ENCODE measurements at places on chromosomes 4 and X. TPM values are rescaled to one million over a fixed set of nuclear protein-coding genes. Genes with fewer than 3 reads are reported as not detected.

Gene NSDHL
- total RNA-seq = 11.7 TPM

Gene BTC
- not detected for total RNA-seq

Gene TMEM154
- total RNA-seq = 5.5 TPM

Gene DTHD1
- not detected for total RNA-seq

Gene MAGEA1
- total RNA-seq = not detected

Gene RHOXF1
- not detected for total RNA-seq

Gene PRRG3
- total RNA-seq = 0.49 TPM

Gene CITED1
- not detected for total RNA-seq

Gene SASH3
- not detected for total RNA-seq

Gene TMEM156
- total RNA-seq = 0.18 TPM

Gene CLIC2
- total RNA-seq = 12.6 TPM

Gene IL3RA
- total RNA-seq = 0.09 TPM

Gene WWC2
- total RNA-seq = 47.0 TPM

Gene SCFD2
- 36.7 TPM for total RNA-seq

Gene CPZ
- 7.0 TPM for total RNA-seq

Gene CHIC2
- total RNA-seq = 39.2 TPM

Gene SGMS2
- 144 TPM for total RNA-seq

Gene C4orf51
- not detected for total RNA-seq

Gene BST1
- 54.9 TPM for total RNA-seq

Gene GPC3
- total RNA-seq = 16.4 TPM

Gene SERTM2
- not detected for total RNA-seq

Gene REELD1
- not detected for total RNA-seq

Gene FGF2
- total RNA-seq = 79.5 TPM

Gene NAA11
- total RNA-seq = not detected

Gene UCP1
- total RNA-seq = not detected

Gene VCX2
- total RNA-seq = not detected

Gene HSPA4L
- 10.7 TPM for total RNA-seq

Gene REST
- 50.6 TPM for total RNA-seq

Gene RXFP1
- not detected for total RNA-seq

Gene PAGE2
- total RNA-seq = not detected

Gene BRCC3
- 17.4 TPM for total RNA-seq

Gene BEX5
- total RNA-seq = not detected

Gene UNC5C
- 2.2 TPM for total RNA-seq

Gene GUCY1B1
- total RNA-seq = 7.0 TPM

Gene GYG2
- total RNA-seq = 4.3 TPM

Gene DCAF8L2
- total RNA-seq = not detected
